ENCODE measurements at places on chromosomes 3 and 15.

GRCh38 chr15:29516929-29517328, 247.3 kb upstream of the NSMCE3 start:
- DNase-seq = no peak

DNA sequence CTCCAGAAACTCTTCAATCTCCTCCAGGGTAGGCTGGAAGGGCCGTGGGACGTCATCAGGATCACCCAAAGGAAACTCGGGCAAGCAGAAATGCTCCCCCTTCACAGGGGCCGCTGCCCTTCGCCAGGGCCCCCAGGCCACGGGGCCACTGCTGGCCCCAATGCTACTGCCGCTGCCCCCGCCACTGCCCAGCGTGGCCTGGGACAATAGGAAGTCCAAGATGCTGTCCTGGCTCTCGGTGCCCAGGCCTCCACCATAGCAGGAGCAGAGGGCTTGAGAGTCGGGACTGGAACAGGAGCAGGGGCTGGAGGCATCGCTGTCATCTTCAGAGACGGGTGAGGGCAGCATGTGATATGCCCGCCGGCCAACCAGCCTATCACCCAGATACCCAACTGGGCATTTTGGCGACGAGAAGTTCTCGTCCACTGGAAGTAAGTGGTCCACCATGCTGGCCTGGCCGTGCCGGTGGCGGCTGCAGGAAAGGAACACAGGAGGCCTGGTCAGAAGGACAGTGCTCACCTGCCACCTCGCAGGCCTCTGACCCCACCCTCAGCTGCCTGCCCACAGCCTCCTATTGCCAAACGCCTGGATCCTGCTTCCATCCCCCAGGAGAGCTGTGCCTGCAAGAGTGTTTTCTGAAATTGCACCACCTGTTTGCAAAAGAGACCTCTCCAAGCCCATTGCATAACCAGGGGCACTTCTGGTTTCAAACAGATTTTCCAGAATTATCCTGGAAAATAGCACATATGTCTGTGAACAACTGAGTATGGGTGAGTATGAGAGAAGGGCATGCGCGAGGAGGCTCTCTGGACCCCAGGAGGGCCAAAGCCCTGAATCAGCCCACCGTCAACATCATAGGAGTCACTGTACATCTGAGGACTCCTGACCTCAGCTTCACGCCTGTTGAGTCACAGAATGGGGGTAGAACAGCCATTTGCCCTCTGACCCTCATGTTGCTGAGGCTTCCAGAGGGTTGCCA, 4.4 kb downstream of the KLF15 start:
- DNase-seq = no peak

DNA sequence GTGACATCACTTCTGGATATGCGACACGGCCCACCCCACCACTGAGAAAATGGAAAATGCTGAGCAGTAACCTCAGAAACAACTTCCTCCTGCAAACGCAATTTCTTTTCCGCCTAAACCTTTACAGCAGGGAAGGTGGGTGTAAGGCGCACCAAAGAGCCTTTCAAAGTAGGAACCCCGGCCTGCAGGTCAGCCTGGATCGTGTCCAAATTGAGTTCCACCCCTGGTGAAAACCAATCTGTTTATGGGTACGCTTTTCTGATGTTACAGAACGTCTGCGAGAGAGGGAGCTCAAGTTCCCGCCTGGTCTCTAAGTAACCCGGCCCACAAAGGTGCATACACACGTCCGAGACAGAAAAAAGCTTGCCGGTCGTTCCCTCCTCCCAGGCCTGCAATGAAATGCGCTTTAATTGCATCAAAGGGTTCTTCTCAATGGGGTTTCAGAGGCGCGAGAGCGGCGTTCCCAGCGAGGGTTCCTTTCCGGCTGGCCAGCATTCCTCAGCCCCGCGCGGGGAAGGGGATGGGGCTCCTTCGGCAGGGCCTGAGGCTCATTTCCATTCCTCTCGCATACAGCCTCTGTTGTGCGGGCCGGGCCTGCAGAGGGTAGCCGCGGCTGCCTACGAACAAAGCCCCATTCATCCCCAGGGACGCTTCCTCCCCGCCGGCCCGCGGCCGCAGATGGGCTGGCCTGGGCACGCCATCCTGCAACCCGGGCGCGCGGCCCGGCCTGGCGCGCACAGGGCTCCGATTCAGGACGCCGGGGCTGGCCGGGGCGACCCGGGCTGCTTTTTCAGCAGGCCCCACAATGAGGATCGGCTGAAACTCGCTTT, 138.1 kb downstream of the TMCO5A start:
- DNase-seq = no peak

DNA sequence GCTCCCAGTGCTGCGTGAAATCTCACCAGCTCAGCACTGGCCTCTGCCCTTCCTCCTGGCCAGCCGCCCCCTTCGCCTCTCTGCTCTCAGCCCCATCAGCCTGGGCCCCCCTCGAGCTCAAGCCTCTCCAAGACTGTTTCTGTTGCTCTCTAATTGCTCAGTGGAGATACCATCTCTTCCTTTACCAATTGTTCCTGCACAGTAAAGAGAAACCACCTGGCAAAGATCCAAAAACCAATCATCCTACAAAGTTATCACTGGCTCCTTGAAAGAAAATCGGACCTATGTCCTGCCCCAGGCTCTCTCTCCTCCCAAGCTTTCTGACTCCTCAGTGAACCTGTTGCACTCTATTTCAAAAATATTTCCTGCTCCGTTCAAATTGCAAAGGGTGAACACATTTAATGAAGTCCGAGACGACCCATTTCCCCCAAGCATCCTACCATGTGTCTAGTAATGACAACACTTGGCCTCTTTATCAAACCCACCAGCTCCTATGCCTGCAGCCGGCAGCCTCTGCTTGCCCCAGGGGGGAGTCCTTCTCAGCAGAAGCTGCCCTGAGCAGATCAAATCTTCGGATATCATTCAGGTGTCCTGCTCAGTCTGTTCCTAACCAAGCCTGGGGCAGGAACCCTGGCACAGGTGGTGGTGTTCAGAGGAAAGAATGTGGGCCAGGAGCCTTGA, 53.7 kb upstream of the FAM174B start:
- DNase-seq = no peak

DNA sequence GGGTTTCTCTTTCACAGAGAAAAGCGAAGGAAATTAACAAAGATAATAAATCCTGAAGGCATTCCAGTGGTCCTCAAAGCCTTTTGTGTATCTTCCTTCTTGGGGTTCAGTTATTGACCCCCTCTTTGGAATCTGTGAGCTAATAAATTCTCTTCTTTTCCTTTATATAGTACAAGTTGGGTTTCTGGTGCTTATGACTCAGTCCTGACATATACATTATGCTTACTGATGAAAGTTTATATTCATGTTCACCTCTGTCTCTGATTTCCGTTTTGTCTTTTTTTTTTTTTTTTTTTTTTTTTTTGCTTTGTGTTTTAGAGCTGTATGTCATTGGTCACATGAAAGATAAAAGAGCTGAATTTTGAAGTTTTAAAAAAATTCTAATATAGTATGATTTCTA, 230.7 kb upstream of the RBMS3 start:
- DNase-seq = no peak

GRCh38 chr15:69703532-69704187, 251.0 kb downstream of the RPLP1 start:
- no peak for DNase-seq

GRCh38 chr15:95129574-95129973, 898.2 kb downstream of the MCTP2 start:
- no peak for DNase-seq

GRCh38 chr15:36594556-36595090, 15.2 kb downstream of the CDIN1 start:
- no peak for DNase-seq

- no peak for DNase-seq
These were observed 28.1 kb downstream of the TM4SF18 start for GRCh38 chr3:149305376-149305775.

DNA sequence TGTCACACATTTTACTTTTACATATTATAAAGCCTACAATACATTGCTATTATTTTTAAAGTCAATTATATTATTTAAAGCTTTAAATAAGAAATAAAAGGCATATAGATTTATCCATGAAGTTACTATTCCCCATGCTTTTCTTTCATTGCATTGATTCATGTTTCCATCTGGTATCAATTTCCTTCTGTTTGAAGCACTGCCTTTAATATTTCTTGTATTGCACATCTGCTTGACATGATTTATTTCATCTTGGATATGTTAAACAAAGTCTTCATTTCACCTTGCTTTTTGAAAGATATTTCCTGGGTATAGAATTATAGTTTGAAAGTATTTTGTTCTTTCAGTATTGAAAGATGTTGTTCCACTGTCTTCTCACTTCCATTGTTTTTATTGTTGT, 174.3 kb upstream of the MBNL1 start:
- DNase-seq = no peak

DNA sequence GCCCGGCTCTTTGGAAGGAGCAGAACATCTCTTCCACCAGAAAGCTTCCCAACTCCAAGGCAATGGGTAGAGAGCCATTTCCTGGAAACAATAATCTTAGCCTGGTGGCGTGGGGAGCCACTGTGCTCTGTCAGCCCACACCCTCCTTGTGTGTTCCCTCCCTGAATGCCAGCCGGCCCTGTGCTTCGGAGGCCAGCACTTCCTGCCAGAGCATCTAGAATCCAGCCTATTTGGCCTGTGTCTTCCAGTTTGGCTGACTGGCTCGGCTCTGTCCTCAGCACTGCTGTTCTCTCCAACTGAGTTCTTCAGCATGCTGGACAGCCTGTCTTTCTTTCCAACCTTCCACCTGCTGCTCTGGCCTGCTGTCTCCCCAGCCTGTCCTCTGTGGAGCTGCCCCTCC, 349.3 kb downstream of the MFSD1 start:
- DNase-seq = no peak

- DNase-seq = no peak
These were observed 262.8 kb upstream of the TBL1XR1 start for GRCh38 chr3:177460047-177460446.

DNA sequence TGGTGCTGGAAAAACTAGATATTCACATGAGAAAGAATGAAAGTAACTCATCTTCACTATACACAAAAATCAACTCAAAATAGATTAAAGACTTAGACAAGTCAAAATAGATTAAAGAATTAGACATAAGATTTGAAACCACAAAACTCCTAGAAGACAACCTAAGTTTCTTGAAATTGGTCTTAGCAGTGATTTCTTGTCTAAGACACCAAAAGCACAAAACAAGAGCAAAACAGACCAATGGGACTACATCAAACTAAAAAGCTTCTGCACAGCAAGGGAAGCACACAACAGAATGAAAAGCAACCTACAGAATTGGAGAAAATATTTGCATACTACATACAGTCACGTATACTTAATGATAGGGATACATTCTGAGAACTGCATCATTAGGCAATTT, 6.5 kb upstream of the VPS39 start:
- DNase-seq = no peak

- DNase-seq = no peak
These were observed 11.3 kb upstream of the TMOD3 start for GRCh38 chr15:51818150-51818549.

GRCh38 chr15:68791431-68792283, 29.0 kb downstream of the ANP32A start:
- DNase-seq = peak; percentile 29

- no peak for DNase-seq
These were observed 116.2 kb upstream of the RASGRP1 start for GRCh38 chr15:38680775-38681174.

DNA sequence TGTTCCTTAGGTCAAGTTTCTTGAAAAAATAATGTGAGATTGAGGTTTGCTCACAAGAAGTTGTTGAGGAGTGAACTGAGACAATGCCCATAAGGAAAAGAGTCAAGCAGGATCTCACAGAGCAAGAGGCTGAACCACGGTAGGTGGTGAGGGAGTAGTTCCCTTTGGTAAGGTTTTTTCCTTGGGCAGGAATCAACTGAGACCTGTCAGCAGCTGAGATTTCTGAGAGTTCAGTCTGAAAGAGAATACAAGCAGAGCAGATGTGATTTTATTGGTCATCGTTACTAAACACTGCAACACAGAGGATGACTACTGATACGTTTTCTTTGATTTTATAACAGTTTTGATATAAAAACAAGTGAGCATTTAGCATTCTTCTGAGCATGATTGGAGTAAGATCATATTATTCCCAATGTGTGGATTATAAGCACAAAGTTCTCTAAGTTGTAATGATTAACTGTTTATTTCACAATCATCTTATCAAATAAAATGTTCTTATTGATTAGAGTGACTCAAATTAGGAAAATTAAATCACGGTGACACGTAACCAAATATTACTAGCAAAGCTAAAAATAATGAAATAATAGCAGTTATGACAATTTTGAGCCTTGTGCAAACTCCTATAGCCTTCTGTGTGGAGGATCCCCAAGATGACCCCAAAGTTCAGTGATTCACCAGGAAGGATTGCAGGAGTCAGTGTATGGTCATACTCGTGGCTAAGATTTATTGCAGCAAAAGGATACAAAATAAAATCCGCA, 346.2 kb upstream of the ZNF717 start:
- no peak for DNase-seq

DNA sequence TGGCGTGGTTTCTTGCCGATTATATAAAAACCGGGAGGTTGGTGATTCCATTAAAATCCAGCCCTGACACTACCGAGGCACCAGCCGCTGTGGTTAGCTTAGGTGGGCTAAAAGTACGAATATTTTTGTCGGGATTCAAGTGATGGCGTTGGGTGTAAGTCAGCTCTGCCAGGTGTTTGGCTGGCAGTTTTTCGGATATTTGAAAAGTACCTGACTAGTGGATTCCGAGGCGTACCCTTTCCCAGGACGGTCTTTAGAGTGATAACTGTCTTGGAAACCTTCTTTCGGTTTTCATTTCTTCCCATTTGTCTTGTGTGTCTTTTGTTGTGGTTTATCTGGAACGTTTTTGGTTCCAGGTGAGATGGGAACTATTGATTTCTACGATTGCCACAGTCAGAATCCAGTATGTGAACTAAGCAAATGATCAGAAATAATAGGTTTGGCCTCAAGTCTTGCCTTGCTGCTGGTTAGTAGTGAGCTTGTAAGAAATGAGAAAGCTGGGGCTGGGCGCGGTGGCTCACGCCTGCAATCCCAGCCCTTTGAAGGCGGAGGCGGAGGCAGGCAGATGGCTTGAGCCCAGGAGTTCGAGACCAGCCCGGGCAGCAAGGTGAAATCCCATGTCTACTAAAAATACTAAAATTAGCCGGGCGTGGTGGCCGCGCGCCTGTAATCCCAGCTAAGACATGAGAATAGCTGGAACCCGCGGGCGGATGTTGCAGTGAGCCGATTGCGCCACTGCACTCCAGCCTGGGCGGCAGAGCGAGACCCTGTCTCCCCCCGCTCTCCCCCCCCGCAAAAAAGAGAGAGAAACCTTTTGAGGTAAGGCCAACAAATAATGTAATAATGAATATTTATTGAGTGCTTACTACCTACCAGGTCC, 1.4 kb downstream of the FYTTD1 start:
- DNase-seq = no peak

GRCh38 chr3:197229178-197229577, 69.2 kb downstream of the DLG1 start:
- DNase-seq = no peak

DNA sequence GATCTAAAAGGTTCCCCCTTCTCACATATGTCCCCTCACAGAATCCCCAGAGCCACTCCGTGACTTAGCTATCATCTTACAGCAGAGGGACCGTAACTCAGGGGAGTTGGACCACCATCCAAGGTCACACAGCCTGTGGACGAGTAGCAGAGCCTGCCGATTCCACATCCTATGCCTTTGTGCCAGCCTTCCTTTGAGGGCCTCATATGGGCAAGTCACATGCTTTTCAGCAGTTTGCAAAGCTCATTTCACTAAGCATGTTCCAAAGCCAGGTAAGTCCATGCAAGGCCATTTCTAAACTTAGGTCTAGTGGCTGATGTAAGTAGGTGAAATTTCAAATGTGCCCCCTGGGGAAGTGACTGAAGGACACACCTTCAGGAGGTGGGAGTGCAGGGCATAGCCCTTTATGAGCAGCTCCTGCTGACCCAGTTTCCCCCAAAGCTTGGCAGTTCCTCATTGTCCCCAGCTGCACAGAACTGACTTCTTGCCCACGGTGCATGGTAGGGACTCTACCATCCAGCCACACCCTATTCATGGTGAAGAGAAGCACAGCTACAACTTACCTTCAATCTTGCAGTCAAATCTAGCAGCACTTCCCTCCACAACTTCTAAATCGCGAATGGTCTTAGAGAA, 33.3 kb upstream of the HACD2 start:
- DNase-seq = no peak

Data from stimulated activated CD8-positive, alpha-beta memory T cell treated with anti-CD3 and anti-CD28 coated beads, Interleukin-12 subunit alpha, Interleukin-12 subunit beta, amount 100 ng/mL, for 1 hour (primary cell).